HS-27A (cell line): ENCODE measurements at places on chromosomes 7 and 10.

DNA sequence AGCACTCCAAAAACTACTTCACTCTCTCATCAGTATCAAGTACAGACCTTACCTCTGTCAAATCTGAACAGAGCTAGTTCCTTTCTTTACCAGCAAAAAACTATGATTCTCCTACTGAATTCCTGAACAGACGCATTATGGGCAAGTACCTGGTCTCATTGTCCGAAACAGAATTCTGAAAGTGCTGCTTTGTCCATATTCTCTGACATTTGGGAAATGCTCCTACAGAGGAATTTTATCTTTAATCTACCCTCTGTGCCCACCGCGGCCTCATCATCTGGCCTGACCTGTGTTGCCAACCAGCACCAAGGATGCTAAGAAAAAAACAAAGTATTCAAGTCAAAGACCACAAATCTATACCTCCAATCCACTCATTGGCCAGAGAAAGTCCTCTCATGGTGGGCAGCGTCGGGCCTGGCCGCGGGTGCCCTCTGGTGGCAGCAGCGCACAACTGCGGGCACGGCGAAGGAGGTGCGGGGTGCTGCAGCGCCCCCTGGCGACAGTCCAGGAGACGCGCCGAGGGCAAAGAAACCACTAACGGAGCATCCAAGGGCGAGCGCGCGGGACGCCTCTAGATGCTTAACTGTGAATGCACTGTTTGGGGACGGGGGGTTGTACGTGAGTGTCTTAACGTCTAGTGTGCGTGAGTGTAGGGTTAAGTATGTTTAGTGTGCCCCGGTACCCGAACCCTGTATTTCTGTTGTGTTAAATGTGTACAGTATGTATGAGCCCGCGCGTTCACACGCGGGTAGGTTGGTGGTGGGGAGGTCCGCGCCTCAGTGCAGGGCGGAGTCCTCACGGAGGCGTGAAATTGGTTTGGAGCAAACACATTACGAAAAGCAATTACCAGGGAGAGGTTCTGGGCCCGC is 5.0 kb upstream of the GBX1 start:
- DNase-seq = no peak

DNA sequence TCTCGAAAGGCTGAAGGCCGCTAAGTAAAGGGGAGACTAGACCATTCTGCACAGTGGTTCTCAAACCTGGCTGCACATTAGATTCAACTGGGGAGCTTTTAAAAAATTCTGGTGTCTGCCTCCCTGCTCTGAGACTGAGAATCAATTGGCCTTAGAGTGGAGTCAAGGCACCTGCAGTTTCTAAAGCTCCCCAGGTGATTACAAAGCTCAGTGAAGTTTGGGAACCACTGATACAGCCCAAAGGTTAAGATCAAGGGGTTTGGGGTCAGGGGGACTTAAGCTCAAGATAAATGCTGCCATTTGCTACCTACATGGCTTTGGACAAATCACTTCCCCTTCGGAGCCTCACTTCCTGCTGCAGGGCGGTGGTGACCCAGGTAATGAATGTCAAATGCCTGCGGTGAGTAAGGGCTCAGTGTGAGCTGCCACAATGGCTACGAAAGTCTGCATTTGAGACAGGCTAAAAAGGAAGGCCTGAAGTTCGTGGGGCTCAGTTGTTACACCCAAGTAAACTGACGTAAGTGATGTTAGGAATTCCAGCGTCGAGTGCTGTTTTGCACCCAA is 72.3 kb downstream of the TLL2 start:
- DNase-seq = no peak

GRCh38 chr10:88120599-88121333 is 257.3 kb downstream of the PTEN start:
- DNase-seq = no peak

DNA sequence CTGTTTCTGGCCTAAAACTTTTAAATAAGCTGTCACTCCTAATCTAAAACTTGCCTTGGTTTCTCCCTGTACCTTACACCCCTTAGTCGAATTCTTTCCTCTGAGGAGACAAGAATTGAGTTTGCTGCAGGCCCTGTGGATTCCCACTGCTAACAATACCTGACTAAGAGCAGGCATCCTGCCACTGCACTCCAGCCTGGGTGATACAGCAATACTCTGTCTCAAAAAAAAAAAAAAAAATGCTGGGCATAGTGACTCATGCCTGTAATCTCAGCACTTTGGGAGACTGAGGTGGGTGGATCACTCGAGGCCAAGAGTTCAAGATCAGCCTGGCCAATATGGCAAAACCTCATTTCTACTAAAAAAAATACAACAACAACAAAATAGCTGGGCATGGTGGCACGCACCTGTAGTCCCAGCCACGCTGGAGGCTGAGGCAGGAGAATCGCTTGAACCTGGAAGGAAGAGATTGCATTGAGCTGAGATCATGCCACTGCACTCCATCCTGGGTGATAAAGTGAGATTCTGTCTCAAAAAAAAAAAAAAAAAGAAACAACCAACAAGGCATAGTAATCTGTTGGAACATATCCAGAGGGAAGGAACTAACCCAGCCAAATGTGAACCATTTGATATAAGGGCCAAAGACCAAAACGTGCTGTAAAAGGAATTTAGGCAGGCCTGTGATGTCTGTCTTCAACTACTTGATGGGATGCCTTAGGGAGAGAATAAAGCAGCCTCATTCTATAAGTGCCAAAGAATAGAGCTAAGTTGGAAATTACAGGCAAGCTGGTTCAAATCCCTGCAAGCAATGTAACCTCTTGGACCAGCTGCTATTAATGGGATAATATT is 732.7 kb upstream of the AUTS2 start:
- DNase-seq = no peak

DNA sequence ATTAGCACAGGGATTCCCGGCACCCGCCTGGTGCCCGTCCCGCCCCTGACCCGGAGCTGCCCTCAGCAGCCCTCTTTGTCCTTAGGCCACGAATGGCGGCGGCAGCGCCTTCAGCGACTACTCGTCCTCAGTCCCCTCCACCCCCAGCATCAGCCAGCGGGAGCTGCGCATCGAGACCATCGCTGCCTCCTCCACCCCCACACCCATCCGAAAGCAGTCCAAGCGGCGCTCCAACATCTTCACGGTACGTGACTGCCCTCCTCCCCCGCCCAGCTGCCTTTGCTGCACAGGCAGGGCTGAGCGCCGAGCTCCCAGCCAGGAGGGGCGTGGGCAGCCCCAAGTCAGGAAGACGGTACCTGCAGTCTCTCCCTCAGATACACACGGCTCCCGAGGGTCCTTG is 33.6 kb downstream of the AGAP3 start:
- no peak for DNase-seq

- DNase-seq = no peak
These were observed 205.9 kb downstream of the BICC1 start for GRCh38 chr10:58718596-58718995.

DNA sequence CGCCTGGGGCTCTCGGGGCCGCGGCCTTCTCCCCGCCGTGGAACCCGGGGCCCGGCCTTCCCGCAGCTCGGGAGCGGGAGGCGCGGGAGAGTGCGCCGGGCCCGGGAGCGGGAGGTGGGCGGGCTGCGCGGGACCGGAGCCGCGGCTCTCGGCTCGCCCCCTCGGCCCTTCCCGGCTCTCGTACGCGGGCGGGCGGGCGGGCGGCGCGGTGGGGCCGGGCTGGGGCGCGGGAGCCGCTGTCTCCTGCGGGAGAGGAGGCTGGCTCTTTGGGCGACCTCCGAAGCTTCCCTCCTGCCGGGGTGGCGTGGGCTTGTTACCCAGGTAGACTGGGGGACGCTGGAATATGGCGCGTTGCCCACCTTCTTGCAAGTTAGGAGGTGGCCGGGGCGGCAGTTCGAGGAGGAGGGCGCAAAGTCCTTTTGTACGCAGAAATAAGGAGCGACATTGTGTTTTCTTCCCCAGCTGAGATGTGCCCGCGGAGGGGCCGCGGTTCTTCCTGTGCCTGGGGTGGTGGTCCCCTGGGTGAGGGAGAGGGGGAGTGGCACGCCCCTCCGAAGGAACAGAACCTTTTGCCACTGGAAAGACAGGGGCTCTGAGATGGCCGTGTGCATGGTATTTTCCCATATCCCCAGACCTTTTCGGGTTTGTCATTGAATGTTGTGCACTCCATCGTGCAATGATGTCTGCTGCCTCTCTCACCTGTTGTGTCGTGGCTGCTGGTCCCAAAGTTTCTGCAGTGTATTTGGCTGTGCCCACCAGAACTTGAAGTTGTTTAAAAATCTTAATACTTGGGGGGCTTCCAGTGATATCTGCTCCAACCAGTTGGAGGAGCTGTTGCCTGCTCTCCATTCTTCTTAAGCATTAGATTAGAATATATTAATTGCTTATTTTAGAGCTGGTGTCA is 844 bp downstream of the NRF1 start:
- DNase-seq = no peak

- no peak for DNase-seq
These were observed 22.3 kb upstream of the WDR11 start for GRCh38 chr10:120828763-120829319.

- DNase-seq = no peak
These were observed 29.4 kb upstream of the ATOH7 start for GRCh38 chr10:68261132-68261856.

- no peak for DNase-seq
These were observed 124.3 kb upstream of the UNC5B start for GRCh38 chr10:71088054-71088453.

DNA sequence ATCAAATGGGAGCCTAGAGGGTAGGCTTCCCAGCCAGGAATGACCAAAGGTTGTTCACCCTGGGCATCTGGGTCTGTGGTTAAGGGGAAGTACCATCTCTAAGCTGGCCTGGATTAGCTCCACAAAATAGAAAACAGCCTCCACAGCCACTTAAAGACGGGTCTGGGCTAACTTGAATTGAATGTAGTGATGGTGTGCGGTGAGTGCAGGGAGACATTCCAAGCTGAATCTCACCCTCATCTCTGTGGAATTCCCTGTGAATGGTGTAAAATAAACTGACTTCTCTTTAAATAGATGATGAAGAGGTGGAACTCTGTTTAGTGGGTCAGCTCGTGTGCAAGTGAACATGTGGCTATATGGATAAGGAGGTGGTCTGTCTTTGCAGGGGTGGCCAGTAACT is 251.0 kb downstream of the DYNC1I1 start:
- no peak for DNase-seq

GRCh38 chr10:53140506-53140905 is 367.9 kb upstream of the MBL2 start:
- DNase-seq = no peak

DNA sequence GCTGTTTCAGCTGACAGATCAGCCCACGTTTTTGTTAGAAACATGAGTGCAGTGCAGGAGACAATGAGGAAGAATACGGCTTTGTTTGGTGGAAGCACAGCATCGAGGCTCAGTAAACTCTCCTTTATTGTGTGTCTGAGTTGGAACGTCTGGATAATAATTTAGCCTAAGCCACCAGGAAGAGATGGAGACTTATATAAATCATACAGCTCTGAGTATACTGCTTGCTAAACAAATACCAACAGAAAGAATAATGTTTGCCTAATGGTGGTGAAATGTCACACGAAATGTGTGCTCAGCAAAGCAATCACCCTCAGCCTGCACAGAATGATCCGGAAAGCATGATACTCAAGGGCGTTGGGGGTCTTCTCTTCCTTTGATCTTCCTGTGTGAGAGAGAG is 664.1 kb upstream of the ADARB2 start:
- no peak for DNase-seq

- peak; percentile 33 for DNase-seq
These were observed 980 bp downstream of the FHIP2A start for GRCh38 chr10:114822444-114823076.

DNA sequence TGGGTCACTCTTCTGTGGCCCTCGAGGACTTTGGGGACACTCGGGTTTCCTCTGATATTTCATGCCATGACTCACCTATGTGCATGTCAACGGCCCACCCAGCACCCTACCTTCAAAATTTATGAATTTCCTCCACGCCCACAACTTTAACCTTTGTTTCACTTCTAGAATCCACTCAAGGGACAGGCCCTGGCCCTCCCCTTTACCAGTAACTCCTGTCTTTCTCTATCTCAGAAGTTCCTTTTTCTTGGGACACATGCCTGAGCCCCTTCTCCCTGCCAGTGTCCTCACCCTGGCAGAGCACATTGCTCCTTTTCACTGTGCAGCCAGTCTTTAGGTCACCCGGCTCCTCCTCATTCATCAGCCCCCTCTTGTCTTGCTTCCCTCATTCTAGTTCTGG is 282.5 kb upstream of the KLF6 start:
- DNase-seq = no peak

DNA sequence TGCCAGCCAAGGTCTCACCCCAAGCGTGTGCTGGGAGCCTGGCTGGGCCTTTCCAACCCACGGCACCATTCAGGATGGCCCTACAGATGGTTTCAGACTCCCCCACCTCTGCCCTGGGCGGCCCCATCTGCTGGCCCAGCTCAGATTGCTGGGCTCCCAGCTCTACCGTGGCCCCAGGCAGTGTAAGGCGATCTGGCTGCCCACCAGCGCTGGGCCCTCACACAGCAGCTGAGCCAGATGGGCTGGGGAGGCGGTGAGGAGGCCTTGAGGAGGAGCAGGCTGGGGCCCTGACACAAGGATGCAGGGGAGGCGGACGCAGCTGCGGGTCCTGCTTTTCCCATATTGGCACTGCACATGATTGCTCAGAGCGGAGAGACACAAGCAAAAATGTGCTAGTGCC is 162.8 kb downstream of the NRF1 start:
- no peak for DNase-seq

- no peak for DNase-seq
These were observed 104.7 kb downstream of the TMEM178B start for GRCh38 chr7:141178486-141179135.

GRCh38 chr7:75650681-75651080 is 88.1 kb downstream of the HIP1 start:
- no peak for DNase-seq
